Lower lobe of right lung (tissue), 2 donors: ENCODE measurements at places on chromosomes 5 and 9. TPM values are rescaled to one million over a fixed set of nuclear protein-coding genes. Genes with fewer than 3 reads are reported as not detected.

DNA sequence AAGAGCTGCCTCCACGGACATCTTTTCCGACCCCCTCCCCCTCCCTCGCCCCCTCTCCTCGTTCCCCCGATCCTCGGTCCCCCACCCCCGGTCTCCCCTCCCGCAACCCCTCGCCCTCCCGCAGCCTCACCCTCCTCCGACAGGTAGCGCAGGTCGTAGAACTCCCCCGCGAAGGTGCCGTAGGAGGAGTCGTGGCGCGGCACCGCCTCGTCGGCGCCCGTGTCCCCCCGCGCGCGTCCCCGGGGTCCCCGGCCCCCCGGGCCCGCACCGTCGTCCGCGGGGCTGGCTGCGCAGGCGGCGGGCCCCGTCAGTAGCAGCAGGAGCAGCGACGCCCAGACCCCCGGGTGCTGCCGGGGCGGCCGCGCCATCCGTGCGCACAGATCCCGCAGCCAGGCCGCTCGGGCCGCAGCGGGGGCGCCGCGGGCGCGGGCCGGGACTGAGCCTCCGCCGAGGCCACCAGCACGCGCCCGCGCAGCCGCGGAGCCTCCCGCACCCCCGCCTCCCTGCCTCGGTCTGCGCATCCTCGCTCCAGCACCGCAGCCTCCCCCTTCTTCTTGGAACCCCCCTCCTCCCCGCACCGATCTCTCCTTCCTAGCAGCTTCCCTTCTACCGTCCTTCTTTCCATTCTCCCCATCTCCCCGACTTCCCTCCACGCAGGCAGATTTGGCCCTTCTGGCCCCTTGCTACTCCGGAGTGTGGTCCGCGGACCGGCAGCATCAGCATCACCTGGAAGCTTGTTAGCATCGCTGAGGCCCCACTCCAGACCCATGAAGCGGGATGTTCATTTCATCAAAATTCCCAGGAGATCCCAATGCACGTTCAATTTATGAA, at the start of gene FRRS1L:
FRRS1L (minus strand) TSS at position 479 of the 831 bp plus-strand sequence; CDS start at position 368, 111 bp downstream.
- H3K27ac ChIP-seq = no peak within 1 kb of the TSS
- H3K36me3 ChIP-seq = no peaks in the 10 kb centered on the region
- no peaks in the 10 kb centered on the region for H3K4me1 ChIP-seq

- H3K27ac ChIP-seq = no peak overlapping the region
- no peaks in the 10 kb centered on the region for H3K4me1 ChIP-seq
- no peaks in the 10 kb centered on the region for H3K27me3 ChIP-seq
- DNase-seq = no peak
Measured at GRCh38 chr9:19660019-19660418, 128.8 kb downstream of the SLC24A2 start.

- H3K27me3 ChIP-seq = no peaks in the 10 kb centered on the region
- no peak overlapping the region for H3K27ac ChIP-seq
- no peaks in the 10 kb centered on the region for H3K4me1 ChIP-seq
- DNase-seq = no peak
Measured at GRCh38 chr5:11009576-11009975, 248.5 kb upstream of the DAP start.

The ROPN1L gene
- 11.5 TPM for total RNA-seq

The GCNT4 gene
- 1.9 TPM for total RNA-seq

DNA sequence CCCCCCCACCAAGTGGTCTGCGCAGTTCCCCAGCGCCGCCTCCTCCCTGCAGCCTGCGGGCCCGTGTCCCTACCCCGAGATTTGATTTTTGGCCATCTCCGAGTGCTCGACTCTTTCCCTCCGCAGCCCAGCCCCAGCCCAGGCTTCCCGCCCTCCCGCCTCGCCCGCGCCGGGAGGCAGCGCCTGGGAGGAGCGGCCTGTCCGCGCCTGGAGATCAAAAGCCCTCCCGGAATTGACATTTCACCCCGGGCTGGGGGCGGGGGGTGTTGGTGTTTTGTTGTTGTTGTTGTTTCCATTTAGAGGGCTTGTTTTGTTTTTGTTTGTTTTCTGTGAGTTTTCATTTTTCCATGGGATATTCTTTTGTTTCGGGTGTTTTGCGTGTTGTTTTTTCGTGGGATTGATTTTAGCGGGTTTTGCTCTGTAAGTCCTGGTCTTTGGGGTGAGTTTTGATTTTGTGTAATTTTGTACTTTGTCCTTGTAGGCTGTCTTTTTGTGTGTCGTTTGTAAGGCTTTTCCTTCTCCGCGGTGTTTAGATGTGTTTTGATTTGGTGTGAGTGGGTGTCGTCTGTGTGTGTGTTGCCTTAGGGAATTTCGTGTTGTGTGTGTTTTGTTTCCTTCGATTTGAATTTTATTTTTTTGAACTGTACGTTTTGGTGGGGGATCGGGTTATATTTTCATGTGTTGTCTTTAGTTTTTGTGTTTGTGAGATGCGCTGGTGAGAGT, 1.7 kb upstream of the PAX5 start:
- no peaks in the 10 kb centered on the region for H3K36me3 ChIP-seq
- H3K4me1 ChIP-seq = peaks cover 47% of the 10 kb centered on the region
- no peak for DNase-seq
- no peak overlapping the region for H3K27ac ChIP-seq
- peak overlapping the region; percentile 62 for H3K4me3 ChIP-seq
- peaks cover 100% of the 10 kb centered on the region for H3K27me3 ChIP-seq

DNA sequence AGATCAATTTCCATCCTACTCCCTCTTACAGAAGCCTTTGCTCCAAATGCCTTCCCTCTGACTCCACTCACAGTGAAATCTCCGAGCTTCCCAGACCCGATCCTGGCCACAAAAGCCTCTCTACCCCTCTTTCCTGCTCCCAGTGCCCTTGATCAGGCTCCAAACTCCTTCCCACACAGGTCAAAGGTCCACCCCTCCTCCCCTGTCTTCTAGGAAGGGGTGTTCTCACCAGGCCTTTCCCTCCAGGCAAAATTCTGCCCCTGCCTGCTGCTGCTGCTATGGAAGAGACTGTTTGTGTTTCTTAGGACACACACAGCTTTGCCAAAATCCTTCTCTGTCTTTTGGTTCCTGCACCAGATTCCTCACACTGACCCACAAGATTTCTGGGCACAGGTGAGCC, 85.8 kb upstream of the ALDH1A1 start:
- peak; percentile 42 for DNase-seq
- no peaks in the 10 kb centered on the region for H3K4me1 ChIP-seq
- no peak overlapping the region for H3K4me3 ChIP-seq
- H3K27me3 ChIP-seq = no peaks in the 10 kb centered on the region

The ANKRD31 gene
- 0.27 TPM for total RNA-seq

- DNase-seq = no peak
- no peak overlapping the region for H3K4me3 ChIP-seq
- no peaks in the 10 kb centered on the region for H3K4me1 ChIP-seq
- H3K36me3 ChIP-seq = no peaks in the 10 kb centered on the region
Measured at GRCh38 chr5:53206562-53206961, 97.0 kb upstream of the MOCS2 start.

DNA sequence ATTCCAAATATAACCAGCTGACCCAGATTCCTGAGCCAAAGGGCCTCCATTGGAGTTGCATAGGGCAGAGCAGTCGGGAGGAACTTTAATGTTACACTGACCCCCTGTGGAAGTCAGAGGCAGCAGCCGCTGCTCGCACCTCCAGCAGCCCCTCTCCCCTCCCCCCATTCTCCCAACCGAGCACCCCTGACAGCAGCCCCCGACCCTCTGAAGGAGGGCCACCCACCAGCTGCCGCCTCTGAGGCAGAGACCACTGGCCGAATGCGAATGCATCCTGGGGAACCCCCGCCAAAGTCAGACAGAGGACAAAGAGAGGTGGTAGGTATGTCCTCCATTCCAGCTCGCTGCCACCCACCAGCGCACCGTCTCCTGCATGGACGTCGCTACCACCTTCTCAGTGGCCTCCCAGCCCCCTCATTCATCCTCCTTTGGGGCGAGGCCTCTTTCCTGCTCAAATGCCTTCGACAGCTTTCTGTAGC, 231.0 kb downstream of the CDK5RAP2 start:
- no peaks in the 10 kb centered on the region for H3K4me1 ChIP-seq
- DNase-seq = no peak
- no peaks in the 10 kb centered on the region for H3K36me3 ChIP-seq
- no peak overlapping the region for H3K4me3 ChIP-seq
- no peaks in the 10 kb centered on the region for H3K27me3 ChIP-seq

DNA sequence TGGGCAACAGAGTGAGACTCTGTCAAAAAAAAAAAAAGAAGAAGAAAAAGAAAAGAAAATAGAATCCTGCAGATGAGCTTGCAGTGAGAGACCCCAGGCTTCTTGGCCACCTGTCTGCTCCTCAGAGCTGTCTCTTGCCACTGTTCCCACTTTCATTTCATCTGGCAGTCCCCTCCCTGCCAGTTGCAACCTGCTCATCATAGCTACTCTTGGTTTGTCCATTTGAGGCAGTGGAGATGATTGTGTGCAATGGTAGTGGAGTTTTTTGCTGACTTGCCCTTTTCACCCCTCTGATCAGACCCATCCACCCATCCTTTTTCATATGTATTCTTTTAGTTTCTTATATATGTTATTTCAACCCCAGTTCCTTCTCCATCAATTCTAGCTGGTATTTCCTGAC, 28.7 kb downstream of the ANKRD33B start:
- no peak overlapping the region for H3K27ac ChIP-seq
- H3K4me1 ChIP-seq = peaks cover 15% of the 10 kb centered on the region
- H3K36me3 ChIP-seq = no peaks in the 10 kb centered on the region
- H3K4me3 ChIP-seq = no peak overlapping the region

The MOB3B gene
- total RNA-seq = 22.7 TPM

DNA sequence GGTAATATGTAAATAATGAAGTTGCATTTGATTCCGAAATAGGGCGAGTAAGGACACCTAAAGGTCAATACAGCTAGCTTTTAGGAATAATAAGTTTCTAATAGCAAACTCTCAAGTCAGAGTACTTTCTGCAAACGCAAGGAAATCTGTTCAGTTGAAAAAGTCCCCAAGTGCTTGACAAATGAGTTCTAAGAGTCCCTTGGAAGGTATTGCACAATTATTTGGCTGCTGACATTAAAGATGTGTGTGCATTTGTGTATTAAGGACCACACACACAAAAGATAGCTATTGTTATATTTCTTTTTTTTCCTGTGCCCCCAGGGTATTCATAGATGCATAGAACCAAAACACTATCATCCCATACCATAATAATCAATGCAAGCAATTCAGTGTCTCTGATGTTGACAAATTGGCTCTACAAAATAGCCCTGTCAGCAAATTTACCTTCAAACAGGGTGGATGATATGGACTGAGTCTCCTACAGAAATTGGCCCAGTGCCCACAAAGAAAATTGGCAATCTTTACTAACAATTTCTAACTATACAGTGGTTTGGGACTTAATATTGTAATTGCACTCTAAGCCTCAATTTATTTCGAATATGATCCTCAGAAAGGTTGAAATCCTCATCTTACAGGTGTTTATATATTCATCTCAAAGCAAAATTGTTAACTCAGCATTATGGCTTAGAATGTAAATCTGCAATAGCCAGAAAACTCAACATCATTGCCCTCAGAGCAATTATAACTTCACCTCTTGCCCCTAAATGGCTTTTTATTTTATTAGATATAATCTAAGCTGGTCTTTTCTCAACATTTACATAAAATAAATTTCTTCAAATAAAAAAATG, 827.2 kb downstream of the MAT2B start:
- H3K36me3 ChIP-seq = no peaks in the 10 kb centered on the region
- DNase-seq = no peak
- no peaks in the 10 kb centered on the region for H3K27me3 ChIP-seq
- no peak overlapping the region for H3K4me3 ChIP-seq
- H3K4me1 ChIP-seq = no peaks in the 10 kb centered on the region

DNA sequence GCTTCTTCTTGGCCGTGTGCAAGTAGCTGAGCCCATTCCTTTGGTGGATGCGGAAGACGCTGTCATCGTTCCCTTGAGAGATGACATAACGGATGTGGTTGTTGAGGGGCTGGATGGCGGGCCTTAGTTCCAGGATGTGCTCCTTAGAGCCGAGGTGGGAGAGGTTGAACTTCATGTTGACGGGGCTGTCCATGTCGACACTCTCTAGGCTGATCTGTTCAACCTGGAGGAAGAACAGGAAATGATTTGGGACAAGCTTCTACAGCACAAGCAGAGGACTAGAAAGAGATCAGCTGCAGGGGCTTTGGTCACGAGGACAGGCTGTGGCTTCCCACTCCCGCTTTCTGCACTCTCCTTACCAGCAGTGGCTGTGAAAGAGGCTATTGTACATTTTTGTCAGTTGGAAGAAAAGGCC, 176.0 kb downstream of the SLC12A2 start:
- no peak for DNase-seq
- H3K4me1 ChIP-seq = no peaks in the 10 kb centered on the region
- H3K27ac ChIP-seq = no peak overlapping the region
- H3K36me3 ChIP-seq = no peaks in the 10 kb centered on the region
- no peaks in the 10 kb centered on the region for H3K27me3 ChIP-seq
- no peak overlapping the region for H3K4me3 ChIP-seq

DNA sequence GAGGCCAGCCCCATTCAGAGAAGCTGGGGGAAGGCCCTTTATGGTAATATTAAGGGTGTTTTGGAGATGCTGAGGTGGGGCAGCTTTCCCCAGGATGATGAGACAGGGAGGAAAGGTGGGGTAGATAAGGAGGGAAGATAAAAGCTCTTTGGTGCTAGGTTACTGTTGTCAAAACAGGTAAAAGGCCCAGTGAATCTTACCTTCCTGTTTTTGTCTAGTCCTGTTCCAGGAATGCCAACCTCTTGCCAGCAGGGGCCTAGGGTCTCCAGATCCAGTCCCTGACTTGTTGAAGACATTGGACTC, 797 bp upstream of the CCL27 start:
- no peak overlapping the region for H3K4me3 ChIP-seq
- H3K36me3 ChIP-seq = peaks cover 23% of the 10 kb centered on the region
- H3K27ac ChIP-seq = no peak overlapping the region
- no peak for DNase-seq

The SPINK7 gene
- total RNA-seq = not detected

DNA sequence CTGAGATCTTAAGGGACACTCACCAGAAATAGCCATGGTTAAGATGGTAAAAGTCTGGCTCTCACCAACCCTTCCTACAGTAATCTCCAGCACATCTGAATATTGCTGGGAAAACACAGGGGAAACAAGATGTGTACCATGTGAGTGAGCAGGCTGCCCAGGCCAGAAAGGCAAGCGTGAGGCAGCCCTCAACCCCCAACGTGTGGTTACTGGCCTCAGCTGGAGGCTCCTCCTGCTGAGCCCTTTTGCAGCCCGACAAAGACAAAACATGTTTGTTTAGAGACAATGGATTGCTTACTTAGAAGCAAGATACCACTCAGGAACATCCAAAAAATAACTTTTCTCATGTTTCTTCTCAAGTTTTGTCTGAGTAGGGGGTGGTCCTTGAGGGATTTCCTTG, 16.6 kb downstream of the ZFP62 start:
- H3K27me3 ChIP-seq = no peaks in the 10 kb centered on the region
- H3K4me1 ChIP-seq = no peaks in the 10 kb centered on the region
- no peak overlapping the region for H3K4me3 ChIP-seq
- no peak overlapping the region for H3K27ac ChIP-seq

DNA sequence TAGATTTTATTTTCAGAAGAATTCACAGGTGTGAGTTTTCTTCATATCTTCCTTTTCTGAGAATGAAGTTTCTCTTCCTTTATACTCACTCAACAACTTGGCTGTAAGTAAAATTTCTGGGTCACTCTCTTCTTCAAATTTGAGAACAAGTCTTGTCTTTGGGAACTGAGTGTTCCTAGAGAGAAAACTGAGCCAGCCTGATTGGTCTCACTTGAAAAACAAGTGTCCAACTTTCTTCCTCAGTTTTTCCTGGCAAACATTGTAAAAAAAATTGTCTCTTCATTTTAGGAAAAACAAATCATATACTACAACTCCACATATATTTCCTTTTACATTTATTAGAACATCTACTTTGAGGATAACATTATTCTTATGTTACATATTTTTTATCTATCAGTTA, 156.1 kb upstream of the GHR start:
- H3K36me3 ChIP-seq = no peaks in the 10 kb centered on the region
- no peaks in the 10 kb centered on the region for H3K4me1 ChIP-seq
- H3K27ac ChIP-seq = no peak overlapping the region

- peaks cover 38% of the 10 kb centered on the region for H3K4me1 ChIP-seq
- H3K4me3 ChIP-seq = peak within 1 kb of the TSS; percentile 50
- peak; percentile 46 for DNase-seq
Measured at GRCh38 chr9:34589636-34590380, at the start of gene CNTFR. CNTFR (minus strand) TSS chr9:34589724; CDS start chr9:34568981, 20,743 bp downstream.
